ENCODE measurements at places on chromosomes 7 and 10.

- peak; percentile 28 for DNase-seq
Observed at GRCh38 chr10:12333380-12334185, 15.8 kb upstream of the CAMK1D start.

GRCh38 chr10:7444551-7445121 is 33.8 kb upstream of the SFMBT2 start:
- no peak for DNase-seq

DNA sequence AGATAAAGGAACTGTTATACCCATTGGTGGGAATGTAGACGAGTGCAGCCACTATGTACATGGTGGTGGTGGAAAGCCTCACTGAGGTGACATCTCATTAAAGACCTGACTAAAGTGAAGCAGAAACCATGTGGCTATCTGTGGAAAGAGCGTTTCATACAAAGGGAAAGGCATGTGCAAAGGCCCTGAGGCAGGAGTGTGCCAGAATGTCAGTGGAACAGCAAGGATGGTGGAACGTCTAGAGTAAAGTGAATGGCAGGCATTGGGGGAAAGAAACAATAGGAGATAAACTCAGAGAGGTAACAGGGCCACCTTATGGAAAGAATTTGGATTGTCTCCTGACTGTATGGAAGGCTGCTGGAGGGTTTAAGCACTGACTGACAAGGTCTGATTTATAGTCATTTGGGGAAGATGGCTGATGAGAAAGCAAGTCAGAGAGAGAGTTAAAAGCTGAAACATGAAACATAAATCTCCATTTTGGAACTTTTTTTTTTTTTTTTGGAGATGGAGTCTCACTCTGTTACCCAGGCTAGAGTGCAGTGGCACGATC is 245.7 kb downstream of the STK31 start:
- no peak for DNase-seq

DNA sequence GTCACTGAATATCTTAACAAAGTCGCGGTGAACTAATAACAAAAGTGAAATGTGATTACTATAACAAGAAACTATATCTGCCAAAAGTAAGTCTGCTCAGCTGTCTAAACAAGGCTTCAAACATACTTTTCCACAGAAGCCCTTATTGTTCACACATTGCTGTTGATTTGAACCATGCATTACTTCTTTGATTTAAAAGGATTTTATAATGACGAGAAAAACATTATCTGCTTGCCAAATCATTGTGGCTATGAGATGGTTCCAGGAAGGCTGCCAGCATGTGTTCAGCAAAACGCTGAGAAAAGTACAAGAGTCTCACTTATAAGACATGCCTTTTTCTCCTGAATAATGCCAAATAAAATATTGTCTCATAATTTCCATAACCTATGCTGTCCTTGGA is 24.4 kb downstream of the RNF133 start:
- DNase-seq: no peak

DNA sequence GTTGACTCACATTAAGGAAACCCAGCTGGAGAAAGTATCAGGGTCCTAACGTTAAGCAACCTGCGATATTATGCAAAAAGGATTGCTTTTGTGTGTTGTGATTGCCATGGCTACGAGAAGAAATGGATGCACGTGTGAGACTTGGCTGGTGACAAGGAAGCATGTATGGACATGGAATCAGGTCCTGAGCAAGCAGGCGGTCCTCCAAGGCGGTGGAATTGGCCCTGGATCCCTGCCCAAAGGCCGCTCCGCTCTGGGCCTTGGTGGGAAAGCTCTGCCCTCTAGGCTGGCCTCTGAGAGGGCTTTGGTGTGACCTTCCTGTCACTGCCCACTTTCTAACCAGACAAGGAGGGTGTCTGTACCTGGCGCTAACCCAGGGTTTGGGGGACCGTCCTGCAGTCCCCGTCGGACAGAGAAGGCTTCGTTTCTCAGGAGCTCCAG is 192.1 kb downstream of the EBF3 start:
- DNase-seq: no peak

DNA sequence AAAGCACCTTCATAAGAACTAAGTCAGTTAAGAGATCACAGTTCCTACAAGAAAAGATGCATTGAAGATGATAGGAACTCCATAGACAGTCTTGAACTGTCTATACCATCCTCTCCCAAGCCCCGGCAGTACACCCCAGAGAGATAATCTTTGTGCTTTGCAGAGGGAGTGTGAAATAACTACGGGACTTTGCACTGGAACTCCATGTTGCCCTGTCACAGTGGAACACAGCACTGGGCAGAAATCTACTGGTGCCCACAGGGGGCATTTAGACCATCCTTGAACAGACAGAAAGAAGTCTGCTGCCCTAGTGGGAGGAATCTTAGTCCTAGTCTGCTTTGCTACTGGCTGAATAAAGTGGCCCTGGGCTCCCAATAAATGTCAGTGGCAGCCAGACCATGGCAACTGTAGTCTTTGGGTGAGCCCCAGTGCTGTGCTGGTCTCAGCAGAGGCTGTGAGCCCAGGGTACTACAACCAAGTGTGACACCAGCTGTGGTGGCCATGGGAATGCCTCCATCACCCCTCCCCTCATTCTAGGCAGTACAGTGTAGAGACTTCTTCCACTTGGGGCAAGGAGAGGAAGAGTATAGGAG is 107.7 kb upstream of the TMEM168 start:
- DNase-seq: no peak

GRCh38 chr10:44467090-44467489 is 82.2 kb upstream of the CXCL12 start:
- DNase-seq: no peak

GRCh38 chr10:95513008-95513589 is 48.1 kb downstream of the SORBS1 start:
- DNase-seq: no peak

GRCh38 chr10:110511734-110512449 is 14.2 kb downstream of the DUSP5 start:
- DNase-seq: no peak

GRCh38 chr10:131909929-131910328 is 9.1 kb downstream of the PPP2R2D start:
- DNase-seq: no peak

GRCh38 chr7:50679218-50680007 is 103.3 kb downstream of the GRB10 start:
- no peak for DNase-seq

DNA sequence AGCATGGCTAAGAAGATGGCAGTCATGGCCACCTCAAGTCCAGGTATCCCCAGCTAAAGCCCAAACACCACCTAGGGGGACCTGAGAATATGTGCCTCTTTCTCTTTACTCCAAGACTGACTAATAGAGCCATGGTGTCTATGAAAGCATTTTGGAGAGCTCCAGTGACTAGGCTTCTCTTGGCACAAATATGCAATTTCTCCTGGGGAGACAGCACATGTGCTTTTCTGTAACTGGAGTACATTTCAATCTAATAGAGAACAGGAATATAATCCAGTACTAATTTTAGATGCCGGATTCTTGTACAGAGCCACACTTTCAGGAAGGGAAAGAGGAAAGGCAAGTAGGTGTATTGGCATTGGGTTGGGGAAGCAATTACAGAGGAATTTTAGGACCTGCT is 260.1 kb downstream of the BMPER start:
- no peak for DNase-seq

GRCh38 chr10:122128357-122128756 is 139.4 kb downstream of the TACC2 start:
- no peak for DNase-seq

GRCh38 chr10:119238577-119238976 is 31.2 kb downstream of the GRK5 start:
- DNase-seq: no peak

DNA sequence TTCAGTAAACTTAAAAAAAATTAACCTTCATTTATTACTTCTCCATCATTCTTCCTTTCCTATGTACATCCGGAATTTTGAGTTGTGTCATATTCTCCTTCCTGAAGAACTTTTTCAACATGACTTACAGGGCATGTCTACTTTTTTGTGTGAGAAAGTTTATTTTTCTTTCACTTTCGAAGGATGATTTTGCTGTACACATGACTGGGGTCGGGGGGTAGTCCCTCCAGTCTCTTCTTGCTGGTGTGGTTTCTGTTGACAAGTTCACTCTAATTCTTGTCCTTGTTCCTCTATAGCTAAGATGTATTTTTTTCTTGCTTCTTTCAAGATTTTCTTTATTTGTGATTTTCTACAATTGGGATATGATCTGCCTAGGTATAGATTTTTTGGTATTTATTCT is 55.8 kb downstream of the INPP5A start:
- no peak for DNase-seq

- no peak for DNase-seq
Observed at GRCh38 chr7:121752706-121753105, 120.3 kb upstream of the PTPRZ1 start.

DNA sequence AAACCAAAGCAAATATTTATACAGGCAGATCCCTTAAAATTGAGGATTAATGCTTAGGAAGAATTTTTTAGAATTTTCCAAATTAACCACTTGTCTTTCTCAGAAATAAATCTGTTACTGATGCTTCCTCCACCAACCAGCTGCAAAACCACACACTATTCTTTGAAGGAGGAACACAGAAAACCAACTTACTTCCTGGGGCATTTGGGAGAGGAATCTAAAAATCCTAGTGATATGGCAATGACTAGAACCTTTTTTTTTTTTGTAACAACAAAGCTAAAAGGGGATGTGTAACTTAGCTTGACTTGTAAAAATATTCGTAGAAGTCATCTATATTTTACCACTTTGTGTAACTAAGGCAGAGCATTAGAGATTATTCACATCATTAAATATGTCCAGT is 5.1 kb upstream of the TM9SF3 start:
- no peak for DNase-seq

DNA sequence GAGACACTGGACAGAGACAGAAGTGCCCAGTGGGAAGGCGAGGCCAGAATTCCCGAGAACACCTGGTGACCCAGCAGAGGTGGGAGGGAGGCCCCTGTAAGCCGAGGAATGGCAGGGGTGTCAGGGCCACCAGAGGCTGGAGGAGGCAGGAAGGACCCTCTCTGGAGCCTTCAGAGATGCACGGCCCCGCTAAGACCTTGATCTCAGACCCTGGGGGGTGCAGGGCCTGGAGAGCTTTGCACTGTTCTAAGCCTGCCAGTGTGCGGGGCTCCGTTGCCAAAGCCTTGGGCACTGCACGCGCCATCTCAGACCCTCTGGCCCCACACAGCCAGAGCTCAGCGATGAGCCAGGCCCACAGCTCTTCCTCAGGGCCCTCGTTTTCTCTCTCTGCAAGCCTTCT is 557.1 kb downstream of the PTPRN2 start:
- DNase-seq: no peak

DNA sequence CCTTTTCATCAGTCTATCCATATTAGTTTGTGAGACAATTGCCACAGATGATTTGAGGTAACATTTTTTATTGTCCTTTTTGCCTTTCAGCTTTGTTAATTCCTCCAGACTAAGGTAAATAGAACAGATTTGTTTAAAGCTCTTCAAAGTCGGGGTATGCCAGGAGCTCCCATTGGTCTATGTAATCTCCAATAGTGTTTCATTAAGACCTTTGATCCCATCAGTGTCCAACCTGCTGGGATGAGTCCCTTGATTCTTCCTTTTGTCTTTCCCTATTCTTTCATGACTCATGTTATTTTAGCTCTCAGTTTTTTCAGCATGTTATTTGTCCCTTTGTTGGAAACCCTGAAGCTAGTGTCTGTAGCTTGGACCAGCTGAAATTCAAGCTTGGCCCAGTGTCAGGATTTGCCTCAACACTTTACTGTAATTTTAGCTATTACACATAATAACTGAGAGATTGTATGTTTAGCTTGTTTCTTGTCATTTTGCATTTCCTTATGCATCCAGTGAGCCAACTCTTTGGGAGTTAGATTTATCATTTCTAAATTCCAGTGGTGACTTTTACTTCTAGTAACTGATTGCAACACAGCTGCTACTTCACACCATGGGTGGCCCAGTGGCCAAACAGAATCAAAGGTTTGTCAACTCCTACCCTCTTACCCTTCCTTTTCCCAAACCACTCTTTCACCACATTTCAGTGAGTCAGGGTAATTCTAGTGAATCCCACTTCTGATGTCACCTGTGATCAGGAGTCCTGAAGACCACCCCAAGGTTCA is 15.3 kb downstream of the AGBL3 start:
- no peak for DNase-seq

- no peak for DNase-seq
Observed at GRCh38 chr7:116665332-116665996, 6.5 kb upstream of the MET start.

DNA sequence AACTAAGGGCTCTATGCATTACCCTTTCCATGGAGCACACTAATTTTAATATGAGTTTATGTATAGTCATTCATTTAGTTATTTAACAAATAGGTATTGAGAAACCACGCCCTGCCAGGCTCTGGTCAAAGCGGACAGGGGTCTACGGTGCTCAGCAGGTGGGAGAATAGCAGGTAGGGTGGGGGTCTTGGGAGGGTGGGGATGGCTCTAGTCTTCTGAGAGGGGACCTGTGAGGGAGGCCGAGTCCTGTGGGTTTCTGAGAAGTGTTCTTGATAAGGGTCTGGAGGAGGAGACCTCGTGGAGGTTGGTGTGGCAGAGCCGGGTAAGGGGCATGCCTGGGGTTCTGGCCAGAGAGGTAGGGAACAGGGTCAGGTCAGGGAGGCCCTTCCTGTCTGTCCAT is 1.1 kb downstream of the WDFY4 start:
- DNase-seq: no peak

- DNase-seq: no peak
Observed at GRCh38 chr7:42090056-42090455, 147.0 kb downstream of the GLI3 start.

DNA sequence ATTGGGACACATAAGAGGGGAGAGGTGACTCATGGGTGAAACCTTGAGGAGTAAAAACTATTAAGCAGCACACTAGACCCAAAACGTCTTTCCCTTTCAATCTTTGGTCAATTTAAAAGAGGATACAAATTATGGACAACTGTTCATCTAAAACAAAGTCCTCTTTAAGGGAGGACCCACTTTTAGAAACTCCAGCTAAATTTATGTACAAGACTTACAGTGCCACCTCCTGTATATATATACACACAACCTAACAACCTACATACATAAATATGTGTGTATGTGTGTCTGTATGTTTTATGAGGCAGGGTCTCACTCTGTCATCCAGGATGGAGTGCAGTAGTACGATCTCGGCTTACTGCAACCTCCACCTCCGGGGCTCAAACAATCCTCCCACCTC is 18.1 kb upstream of the ZC3HAV1 start:
- DNase-seq: no peak

GRCh38 chr7:44147026-44147991 is 6.2 kb upstream of the MYL7 start:
- DNase-seq: no peak
